ENCODE measurements at places on chromosomes 3 and 15. TPM values are rescaled to one million over a fixed set of nuclear protein-coding genes. Genes with fewer than 3 reads are reported as not detected.

- no peak for DNase-seq
Measured at GRCh38 chr3:118931996-118932395, 102.7 kb downstream of the IGSF11 start.

The SLC22A13 gene
- total RNA-seq: 1.00 TPM

- DNase-seq: no peak
Measured at GRCh38 chr15:68271854-68272471, 5.6 kb upstream of the FEM1B start.

DNA sequence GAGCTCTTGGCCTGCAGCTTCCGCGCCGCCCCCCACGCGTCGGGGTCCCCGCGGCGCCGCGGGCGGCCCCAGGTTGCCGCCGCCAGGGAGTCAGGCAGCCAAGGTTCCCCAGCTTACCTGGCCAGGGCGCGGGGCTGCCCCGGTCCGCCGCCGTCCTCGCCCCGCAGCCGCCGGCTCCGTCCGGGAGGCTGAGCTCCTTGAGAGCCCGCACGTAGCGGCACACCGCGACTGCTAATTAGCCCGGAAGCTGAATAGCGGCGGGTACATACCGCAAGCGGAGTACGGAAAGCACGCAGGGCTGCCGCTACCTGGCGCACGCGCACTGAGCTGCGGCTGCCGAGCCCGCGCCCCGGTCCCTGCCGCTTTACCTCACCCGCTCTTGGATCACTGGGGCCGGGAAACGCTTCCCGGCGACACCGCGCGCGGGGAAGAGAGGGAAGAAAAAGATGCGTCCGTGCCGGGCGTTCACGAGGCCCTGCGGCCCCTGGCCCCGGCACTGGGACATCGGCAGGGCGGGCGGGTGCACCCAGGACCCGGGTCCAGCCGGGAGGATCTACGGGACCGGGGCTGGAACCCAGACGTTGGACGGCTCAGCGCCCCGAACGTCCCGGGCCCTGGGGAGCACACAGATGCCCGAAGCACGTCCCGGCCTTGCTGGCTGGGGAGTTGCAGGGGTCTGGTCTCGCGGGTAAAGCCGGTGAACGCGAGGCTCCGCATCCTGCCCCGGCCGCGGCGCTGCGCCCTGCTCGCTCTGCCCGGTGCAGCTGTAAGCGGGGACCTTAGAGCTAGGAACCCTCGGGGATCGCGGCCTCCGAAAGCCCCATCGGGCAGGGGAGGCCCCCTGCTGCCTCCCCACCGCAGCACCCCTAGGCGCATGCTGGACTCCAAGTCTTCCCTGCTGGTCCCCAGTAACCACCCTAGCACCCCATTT is at the start of gene GOLGA8B:
GOLGA8B (minus strand) TSS at position 253 of the 931 bp plus-strand sequence. CDS start 47,739 bp downstream, outside the sequence.
- no peak for DNase-seq

The RAB7A gene
- total RNA-seq: 344 TPM

The SECISBP2L gene
- total RNA-seq: 61.0 TPM

The GOLGA6D gene
- not detected for total RNA-seq

- peak; percentile 53 for DNase-seq
Measured at GRCh38 chr3:11928381-11928780, 75.8 kb upstream of the SYN2 start.

GRCh38 chr15:100572362-100572983 is 29.5 kb downstream of the LINS1 start:
- no peak for DNase-seq

- no peak for DNase-seq
Measured at GRCh38 chr3:145522893-145523651, 637.9 kb downstream of the PLOD2 start.

DNA sequence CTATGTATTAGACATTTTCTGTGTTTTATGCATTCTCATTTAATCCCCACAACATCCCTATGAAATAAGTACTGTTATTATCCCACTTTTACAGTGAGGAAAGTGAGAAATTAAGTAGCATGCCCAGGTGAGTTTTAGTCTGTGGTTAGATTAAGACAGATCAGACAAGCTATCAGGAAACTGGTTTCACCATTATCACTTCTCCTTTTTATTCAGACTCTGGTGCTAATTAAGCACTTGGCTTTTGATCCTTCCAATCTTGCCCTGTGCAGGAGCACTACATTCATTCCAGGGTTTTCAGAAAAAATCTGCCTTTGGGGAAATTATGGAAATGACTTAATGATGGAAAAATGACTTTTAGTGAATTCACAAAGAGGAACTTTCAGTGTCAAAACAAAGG is 115.2 kb downstream of the TMEM108 start:
- DNase-seq: no peak

DNA sequence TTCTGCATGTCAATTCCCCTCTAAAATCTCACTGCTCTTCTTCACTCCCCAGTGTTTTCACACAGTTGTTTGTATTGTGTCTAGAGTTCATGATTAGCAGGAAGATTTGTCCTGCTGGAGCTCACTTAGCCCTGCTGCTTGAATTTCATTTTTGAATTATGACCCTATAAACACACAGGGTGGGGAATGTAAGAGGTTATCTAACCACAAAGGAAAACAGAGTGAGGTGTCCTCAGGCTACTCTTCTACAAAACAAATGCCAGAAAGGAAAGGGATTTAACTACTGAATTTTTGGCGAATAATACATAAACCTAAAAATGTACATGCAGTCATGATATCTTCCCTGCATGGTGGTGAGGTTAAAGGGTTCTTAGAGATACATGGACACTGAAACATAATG is 215.1 kb upstream of the CNTN4 start:
- no peak for DNase-seq

DNA sequence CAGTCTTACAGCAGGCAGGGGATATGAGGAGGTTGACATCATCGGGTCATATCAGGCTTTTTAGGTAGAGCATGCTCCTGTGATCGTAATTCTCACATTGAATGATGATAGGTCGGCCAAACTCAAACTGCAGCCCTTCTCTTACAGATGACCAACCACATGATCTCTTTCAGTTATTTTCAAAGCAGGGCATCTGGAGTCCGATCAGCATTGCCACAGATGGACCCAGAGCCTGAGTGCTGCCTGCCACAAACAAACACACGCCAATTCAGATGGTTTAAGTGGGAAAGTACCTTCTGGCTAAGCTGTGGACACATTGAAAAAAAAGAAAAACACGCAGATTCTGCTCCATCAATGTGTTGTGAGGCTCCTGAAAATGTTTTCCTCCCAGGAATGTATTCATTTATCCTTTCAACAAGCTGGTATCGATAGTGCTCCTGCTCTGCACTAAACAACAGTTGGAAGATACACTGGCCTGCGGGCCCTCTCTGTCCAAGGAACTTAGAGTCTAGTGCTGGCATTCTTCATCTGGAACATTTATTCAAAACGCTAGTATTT is 31.2 kb downstream of the ARPP21 start:
- DNase-seq: no peak

DNA sequence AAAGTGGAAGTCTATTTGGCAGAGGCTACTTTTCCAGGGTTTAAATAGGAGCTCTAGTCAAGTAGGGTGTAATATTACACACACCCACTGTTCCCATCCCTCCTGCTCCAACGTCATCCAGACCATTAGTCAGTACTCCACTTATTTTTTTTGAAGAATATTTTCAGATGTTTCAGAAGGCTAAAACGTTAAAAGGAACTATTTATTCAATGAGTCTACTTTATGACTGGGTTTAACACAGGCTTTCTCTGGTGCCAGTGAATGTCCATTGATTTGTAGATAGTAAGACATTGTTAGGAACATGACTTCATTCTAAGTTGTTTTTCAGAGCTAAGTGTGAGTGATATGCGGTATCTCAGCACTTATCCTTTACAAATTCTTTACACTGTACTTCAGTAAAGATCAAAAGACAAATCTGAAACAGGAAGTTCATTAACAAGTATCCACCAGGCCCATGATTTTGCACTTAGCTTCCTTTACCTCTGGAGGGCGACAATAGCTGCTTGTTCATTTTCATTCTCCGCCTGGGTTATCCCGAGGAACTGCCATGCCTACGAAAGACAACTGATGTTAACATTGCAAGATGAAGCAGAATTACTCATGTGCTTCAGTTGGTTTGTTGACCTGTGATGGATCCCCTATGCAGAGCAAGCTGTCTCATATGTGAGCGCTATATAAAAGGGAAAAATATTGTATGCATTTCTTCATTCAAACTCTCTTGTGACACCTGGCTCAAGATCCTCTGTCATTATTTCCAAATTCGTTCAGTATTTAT is 158.7 kb downstream of the USP13 start:
- no peak for DNase-seq

DNA sequence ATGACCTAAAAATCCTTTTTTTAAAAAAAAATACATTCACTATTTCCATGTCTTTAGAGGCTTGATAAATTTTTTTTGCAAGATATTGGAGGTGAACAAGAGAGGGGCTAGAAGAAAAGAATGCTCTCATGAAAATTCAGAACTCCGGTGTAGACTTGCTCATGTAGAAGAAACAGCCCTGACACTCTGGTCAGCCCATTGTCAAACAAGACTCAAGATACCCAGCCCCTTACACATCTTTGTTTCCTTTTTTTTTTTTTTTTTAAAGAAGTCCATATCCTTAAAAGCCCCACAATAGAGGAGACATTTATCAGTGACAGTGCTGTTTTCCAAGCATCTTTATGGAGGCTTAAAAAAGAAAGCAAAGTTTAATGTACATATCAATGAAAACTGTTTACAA is 196.8 kb upstream of the RORA start:
- no peak for DNase-seq
